NCI-H1105 (cell line): ENCODE measurements at places on chromosomes 6 and 20.

- DNase-seq = no peak
Observed at GRCh38 chr6:75761489-75761888, 12.4 kb downstream of the MYO6 start.

DNA sequence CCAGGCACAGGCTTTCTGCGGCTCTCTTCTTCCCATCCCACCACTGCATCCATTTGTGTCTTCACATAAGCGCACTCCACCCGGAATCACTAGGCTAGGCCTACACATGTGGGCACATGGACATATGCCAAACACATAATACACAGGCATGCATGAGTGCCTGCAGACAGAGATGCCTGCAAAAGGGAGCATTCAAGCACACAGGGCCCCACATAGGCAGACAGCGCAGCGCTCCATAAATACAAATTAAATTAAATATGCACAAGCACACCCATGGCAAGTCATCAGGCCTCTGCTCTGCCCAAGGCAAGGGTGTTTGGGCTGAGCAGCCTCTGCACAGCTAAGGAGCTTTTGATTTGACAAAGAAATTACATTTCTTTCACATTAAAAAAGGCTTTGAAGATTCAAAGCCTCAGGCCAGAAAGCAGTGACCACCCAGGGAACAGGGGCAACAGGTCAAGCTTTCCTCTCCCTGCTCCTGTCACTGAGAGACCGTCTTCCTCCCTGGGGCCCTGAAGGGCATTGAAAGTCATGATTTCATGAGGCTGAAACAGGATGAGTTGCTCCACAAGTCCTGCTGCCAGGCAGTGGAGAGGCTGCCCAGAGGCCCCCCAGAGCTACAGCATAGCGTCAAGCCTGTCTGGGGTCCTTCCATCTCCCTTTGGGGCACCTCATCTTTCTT is 134.2 kb upstream of the LRFN2 start:
- no peak for DNase-seq

- DNase-seq = no peak
Observed at GRCh38 chr20:38523697-38524096, 51.1 kb downstream of the RALGAPB start.

DNA sequence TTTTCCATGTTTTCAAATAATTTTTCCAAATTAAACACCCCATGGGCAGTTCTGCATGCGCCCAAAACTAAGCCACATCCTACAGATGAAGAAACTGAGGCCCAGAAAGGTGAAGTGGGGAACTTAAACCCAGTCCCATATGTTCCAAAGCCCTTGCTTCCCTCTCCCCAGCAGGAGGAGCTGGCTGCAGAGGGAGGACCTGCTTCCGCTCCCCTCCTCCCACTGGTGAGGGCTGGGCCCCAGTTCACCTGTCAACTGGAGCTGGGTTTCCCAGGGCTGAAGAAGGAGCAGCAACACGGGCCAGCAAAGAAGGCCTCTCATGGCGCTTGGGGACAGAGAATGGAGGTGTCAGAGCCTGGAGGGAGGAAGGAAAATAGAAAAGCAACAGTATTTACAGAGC is 1.4 kb upstream of the RBPJL start:
- no peak for DNase-seq

- DNase-seq = no peak
Observed at GRCh38 chr6:35945650-35946025, 24.7 kb upstream of the SRPK1 start.

- DNase-seq = no peak
Observed at GRCh38 chr6:159646116-159646515, 46.9 kb downstream of the SOD2 start.

GRCh38 chr6:94357381-94357980 is 938.1 kb upstream of the EPHA7 start:
- no peak for DNase-seq

GRCh38 chr6:143765422-143766184 is 77.5 kb upstream of the LTV1 start:
- DNase-seq = no peak

DNA sequence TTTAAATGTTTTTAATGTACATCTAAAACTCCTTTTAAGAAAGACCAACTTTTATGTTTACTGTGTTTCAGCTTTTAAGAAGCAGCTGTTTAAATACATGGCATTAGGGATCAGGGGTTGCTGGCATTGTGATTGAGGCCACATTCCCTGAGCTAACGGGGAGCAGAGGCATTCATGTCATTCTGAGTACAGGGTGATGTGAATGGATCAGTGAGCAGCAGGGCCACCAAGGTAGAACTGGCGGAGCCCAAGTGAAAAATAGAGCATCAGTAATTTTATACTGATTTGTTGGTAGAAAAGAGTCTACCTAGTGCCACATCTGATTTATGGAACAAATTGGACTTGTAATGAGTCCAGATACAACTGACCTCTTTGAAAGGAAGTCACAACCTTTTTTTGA is 467.3 kb downstream of the ADGRB3 start:
- no peak for DNase-seq

- no peak for DNase-seq
Observed at GRCh38 chr20:44412402-44413144, 57.1 kb downstream of the HNF4A start.

DNA sequence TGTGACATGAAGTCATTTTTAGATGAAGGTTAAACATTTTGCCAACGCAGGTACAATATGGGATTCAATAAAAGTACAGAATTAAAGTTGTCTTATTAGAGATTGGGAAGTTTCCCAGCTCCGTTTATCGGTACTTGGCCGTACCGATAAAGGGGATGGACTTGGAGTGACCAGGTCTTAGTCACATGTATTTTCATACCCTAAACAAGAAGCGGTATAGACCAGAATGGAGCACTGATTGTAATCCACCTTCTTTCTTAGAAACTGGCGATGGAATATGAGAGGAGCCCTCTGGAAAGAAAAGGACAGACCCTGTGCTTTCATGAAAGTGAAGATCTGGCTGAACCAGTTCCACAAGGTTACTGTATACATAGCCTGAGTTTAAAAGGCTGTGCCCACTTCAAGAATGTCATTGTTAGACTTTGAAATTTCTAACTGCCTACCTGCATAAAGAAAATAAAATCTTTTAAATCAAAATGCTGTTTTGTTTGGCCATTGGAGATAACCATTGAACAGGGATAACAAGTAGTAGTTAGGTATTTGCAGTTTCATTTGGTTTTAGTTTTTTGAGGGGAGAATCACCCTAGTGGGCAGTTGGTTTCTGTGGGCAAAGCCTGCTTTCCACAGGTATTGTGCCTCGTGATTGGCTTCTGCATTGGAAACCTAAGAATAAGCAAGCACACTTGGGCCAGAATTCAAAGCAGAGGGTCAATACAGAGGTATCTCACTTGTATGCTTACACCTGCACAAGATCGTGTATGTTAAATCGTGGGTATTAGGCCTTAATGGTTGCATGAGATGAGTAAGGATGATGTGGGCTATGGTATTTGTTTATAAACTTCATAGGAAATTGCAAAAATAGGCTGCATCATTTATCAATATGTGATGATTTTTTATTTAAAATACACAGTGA is 11.2 kb upstream of the ZNFX1 start:
- DNase-seq = no peak
